T-helper 9 cell (primary cell): ENCODE measurements at places on chromosomes 13 and 19.

- no peak for DNase-seq
These were observed 15.5 kb downstream of the NCLN start for GRCh38 chr19:3201072-3201700.

DNA sequence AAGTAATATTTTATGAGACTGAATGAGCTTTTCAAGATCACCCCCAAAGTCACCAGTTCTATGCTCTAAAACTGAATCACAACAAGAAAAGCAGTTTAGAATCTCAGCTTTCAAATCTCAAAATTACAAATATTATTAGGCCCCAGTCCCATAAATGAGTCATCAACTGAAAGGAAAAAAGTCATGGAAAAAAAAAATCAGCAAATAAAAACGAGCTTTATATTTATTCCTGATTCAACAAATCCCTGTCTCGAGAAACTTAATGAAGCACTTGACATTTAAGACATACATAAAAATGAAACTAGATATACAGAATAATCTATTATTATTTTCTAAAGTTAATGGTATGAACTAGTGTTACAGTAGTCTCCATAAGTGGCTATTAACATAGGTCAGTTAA is 203.0 kb downstream of the DIAPH3 start:
- DNase-seq, result no peak

DNA sequence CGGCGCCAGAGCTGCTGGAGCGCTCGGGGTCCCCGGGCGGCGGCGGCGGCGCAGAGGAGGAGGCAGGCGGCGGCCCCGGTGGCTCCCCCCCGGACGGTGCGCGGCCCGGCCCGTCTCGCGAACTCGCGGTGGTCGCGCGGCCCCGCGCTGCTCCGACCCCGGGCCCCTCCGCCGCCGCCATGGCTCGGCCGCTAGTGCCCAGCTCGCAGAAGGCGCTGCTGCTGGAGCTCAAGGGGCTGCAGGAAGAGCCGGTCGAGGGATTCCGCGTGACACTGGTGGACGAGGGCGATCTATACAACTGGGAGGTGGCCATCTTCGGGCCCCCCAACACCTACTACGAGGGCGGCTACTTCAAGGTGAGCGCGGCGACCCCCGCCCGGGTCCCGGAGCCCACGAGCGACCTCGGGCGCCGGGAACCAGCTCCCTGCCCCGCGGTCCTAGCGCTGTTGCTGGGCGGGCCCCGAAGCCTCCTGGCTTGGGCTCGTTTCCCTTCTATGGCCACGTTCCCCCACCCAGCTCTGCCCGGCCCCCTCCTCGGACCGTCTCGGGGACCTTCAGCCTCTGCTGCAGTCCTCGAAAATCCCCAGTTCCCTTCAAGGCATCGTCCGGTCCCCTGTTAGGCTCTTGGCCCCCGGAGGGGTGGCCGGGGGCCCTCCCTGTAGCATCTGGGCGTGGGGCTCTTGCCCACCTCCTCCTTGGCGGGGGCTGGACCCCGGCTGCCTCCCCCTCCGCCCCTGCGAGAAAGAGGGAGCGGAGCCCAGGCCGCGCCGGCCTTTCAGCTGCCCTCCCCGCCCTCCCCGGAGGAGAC is at the start of gene CDC34:
Gene CDC34 (plus strand): TSS at position 8 of the 808 bp plus-strand sequence. CDS start 172 bp downstream, at position 180.
- no peak for DNase-seq

DNA sequence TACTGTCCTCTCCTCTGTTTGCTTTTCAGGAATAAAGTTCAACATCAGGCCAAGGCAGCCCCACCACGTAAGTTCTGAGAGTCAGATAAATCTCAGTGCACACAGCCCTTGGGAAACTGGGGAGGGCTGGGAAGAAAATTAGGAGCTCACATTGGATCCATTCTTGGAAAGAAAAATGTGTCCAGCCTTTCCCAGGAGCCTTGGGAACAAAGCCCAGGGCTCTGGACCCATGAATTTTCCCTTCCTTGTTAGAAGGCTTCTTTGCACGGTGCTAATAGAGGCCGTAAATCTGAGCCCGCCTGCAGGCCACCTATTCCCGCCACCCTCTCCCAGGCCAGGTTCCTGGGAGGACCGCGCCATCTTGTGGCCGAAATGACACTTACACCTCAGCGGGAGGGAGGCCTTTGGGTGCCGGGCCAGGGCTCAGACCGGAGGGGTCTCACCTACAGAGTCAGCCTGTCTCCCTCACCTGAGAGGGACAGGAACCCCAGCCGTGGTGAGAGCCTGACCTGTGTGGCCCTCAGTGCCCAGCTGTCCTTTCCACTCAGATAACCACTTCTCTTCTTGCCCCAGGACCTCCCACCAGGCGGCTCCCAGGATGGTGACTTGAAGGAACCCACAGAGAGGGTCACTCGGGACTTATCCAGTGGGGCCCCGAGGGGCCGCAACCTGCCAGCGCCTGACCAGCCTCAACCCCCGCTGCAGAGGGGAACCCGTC is 25.1 kb upstream of the KCTD15 start:
- DNase-seq, result peak; percentile 75

GRCh38 chr19:2087621-2088100 is 8.5 kb downstream of the MOB3A start:
- DNase-seq, result no peak

- no peak for DNase-seq
These were observed 359.6 kb downstream of the FOXO1 start for GRCh38 chr13:40306817-40307216.

DNA sequence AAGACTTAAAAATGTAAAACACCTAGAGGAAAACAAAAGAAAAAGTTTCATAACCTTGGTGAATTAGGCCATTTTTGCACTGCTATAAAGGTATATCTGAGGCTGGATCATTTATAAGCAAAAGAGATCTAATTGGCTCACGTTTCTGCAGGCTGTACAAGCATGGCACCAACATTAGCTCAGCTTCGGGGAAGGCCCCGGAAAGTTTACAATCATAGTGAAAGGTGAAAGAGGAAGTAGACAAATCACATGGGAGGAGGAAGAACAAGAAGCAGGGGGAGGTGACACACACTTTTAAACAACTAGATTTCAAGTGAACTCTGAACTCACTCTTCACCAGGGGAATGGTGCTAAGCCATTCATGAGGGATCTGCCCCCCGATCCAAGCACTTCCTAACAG is 1358.5 kb upstream of the PCDH9 start:
- DNase-seq, result no peak

DNA sequence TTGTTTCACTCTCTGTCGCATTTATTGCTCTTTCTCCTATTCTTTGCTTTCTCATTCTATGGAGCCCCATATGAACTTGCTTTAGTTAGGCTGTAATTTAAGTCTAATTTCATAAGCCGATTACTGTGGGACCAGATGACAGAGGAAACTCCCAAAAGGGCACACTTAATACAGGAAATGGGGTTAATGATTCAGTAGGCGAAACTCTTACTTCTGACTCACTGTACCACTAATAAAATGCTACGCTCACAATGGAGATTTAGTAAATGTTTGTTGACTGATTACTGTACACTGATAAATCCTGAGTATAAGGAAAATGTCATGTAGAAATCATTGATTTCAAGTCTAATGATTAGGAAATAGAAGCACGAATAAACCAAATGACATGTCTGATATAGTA is 276.4 kb downstream of the KLF5 start:
- no peak for DNase-seq

DNA sequence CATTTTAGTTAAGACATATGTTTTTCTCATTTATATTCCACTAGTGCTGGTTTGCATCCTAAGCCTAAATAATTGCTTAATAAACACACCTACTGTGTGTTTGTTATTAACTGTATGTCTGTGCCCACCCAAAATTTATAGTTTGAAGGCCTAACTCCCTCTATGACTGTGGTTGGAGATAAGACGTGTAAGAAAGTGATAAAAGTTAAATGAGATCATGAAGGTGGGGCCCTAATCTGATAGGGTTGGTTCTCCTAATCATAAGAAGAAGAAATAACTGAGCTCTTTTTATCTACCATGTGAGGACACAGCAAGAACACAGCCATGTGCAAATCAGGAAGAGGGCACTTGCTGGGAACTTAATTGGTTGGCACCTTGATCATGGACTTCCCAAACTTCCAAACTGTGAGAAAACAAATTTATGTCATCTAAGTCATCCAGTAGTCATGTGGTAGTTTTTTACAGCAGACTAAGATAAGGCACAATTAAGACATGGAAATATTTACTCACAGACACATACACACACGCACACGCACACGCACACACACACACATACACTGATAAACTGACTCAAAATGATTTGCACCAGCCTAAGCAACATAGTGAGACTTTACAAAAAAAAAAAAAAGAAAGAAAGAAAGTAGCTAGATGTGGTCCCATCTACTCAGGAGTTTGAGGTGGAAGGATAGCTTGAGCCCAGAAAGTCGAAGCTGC is 662.1 kb downstream of the PCDH9 start:
- DNase-seq, result no peak

- DNase-seq, result no peak
These were observed 361.5 kb downstream of the OXGR1 start for GRCh38 chr13:96632536-96633320.

GRCh38 chr19:38958301-38958700 is 17.2 kb downstream of the FBXO17 start:
- no peak for DNase-seq

DNA sequence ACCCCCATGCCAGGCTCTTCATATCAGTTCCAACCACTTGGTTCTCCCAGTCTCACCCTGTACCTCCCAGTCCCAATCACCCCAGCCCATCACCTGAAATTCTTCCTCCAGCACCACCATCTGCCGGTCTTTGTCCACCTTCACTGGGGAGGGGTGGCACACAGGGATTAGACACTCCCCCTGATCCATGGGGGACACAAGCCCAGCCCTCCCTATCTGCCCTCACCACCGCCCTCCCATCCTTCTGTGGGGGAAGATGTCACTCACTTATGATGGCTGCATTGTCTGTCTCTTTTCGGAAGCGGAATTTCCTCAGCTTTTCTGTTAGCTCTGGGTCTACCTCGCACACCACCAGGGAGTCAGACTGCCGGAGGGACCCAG is 685 bp downstream of the GMFG start:
- no peak for DNase-seq

DNA sequence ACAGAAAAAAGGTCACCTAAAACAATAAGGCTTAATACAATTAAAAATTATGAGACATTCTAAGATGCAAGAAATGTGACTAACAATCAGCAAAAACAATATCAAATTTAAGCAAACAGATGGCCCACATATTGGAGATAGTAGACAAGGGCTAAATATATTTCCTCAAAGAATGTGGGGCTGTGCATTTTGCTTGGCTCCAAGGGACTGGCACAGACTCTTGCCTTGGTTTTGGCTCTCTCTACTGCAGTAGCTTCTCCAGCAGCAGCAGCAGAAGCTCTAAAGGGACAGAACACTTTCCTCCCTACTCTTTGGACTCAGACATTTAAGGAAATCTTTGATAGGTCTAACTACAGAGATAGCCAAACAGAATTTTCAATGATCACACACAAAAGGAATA is 38.2 kb upstream of the ZNF780A start:
- DNase-seq, result no peak

- no peak for DNase-seq
These were observed 9.1 kb downstream of the CACTIN start for GRCh38 chr19:3617463-3617862.

- no peak for DNase-seq
These were observed 406 bp upstream of the EID2B start for GRCh38 chr19:39533003-39533512.

GRCh38 chr19:47158879-47159503 is 28.4 kb downstream of the SAE1 start:
- no peak for DNase-seq

- DNase-seq, result no peak
These were observed 74.3 kb upstream of the SERP2 start for GRCh38 chr13:44299152-44299943.

DNA sequence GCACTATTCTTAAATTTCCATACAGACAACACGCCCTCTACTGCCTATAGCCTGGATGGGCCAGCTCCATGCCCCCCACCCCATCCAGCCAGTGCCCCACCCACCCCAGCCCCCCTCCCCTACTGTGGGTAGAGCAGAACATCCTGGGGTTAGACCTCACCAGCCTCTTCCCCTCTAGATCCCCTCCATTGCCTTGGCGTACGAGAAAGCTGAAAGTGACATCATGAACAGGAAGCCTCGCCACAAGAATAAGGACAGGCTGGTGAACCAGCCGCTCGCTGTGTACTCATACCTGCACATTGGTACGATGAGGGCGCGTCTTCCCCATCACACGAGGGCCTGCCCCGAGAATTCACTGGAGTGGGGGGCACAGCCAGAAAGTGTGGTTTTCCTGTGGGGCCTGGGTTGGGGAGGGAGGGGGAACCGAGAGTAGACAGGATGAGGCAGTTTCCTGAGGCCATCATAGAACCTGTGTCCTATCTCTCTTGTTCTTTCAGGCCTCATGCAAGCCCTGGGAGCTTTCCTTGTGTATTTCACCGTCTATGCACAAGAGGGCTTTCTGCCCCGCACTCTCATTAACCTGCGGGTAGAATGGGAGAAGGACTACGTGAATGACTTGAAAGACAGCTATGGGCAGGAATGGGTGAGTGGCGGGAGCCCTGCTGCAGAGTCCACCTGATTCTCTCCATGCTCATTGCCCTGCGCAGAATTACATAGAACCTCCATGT is 29.1 kb downstream of the ATP12A start:
- peak; percentile 49 for DNase-seq

GRCh38 chr13:39244561-39245230 is 206.4 kb downstream of the NHLRC3 start:
- no peak for DNase-seq

DNA sequence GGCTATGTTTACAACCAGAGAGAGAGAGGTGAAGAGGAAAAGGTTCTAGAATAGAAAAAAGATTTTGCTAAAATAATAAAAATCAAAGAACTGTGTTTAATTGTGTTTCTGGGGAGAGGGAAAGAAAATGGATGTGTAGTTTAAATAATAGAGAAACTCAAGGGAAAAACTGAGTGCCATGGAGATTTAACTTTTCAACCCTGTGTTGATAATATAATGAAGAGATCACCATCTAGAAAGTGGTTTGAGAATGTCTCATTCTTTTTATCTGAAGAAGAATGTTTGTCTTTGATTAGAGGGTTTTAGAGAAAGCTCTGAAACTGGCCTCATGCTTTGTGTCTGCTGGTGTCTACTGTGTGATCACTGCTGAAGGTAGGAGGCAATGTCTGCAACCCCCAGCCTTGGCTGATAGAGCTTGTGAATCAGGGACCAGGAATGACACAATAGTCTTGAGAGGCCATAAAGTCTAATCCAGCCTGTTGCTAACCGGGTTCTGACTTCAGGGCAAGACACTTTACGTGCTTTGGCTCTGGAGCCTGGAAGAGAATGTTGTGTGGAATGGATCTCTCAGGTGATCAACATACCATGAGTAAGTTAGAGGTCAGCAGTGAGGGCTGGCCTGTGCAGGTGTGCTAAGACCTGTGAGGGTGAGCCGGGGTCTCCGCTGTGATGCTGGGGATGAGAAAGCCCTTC is 5.4 kb downstream of the COL4A2 start:
- no peak for DNase-seq

DNA sequence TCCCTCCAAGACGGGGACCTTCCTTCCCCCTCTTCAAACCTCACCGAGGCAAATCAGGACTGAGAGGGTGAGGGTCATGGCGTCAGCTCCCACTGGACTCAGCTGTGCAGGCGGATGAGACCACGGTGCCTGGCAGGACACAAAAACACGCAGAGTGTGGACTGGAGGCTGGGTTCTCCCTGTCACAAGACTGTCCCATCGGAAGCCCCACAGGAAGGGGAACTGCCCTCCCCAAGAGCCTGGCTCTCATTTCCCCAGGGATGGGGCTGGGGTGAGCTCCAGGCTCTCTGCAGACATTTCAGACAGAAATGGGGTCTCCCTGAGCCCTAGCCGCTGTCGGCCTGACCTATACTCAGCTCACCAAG is at the start of gene LILRB5:
Gene LILRB5 (minus strand): TSS at position 158 of the 365 bp plus-strand sequence. CDS start 80 bp downstream, at position 78.
- no peak for DNase-seq
